Neural progenitor cell (in vitro differentiated cells): ENCODE measurements at places on chromosomes 1 and 21. TPM values are rescaled to one million over a fixed set of nuclear protein-coding genes. Genes with fewer than 3 reads are reported as not detected.

The BGLAP gene
- 0.22 and 0.40 TPM in 2 replicates for total RNA-seq

DNA sequence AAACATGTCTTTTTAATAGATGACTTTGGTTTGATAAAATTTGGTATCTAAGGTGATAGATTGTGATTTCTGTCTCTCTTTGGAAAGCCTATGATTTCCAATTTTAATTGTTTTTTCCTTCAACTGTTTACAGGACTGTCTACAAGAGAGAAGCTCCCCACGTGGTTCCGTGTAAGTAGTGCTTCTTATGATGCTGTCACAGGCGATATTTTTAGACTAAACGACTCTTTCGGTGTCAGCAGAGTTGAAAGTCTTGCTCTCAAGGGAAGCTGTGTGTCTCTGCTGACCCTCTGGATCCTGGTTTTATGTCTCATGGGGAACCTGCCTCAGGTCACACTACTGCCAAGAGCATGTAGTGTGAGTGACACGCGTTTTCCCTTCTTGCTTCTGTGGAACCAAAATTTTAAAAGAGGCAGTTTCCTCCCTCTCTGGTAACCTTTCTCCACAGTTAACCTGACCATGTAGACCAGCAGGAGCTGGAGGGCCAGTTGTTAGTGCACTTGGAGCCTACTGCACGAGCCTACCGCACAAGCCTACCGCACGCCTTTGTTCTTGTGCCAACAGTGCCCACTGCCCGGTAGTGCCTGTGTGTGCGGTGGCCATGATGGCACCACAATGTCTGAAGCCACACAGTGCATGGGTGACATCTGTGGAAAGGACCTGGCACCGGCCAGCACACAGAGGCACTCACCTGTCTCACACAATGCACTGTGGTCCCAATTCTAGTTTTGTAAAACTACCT is 91.9 kb downstream of the PCBP3 start:
- DNase-seq: no peak

- no peak for DNase-seq
Measured at GRCh38 chr1:113153116-113153803, 80.3 kb downstream of the LRIG2 start.

GRCh38 chr1:84166797-84167196 is 22.7 kb downstream of the PRKACB start:
- DNase-seq: no peak

The CASQ1 gene
- 0.50 TPM in 1 of 2 replicates, not detected in the other for total RNA-seq

DNA sequence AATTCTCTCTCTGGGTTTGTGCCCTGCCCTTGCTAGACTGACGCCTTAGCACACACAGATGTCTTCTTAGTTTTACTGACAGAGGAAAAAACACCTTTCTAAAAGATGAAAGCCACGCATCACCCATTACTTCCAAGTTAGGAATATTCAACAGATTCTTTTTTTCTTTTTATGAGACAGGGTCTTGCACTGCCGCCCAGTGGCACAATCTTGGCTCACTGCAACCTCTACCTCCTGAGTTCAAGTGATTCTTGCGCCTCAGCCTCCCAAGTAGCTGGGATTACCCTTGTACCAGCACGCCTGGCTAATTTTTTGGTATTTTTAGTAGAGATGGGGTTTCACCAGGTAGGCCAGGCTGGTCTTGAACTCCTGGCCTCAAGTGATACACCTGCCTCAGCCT is 169.2 kb downstream of the APP start:
- no peak for DNase-seq

The CD160 gene
- not detected in 2 replicates for total RNA-seq

- DNase-seq: no peak
Measured at GRCh38 chr1:16906873-16907272, 11.1 kb downstream of the RNU1-2 start.

The CFAP45 gene
- not detected in 2 replicates for total RNA-seq

DNA sequence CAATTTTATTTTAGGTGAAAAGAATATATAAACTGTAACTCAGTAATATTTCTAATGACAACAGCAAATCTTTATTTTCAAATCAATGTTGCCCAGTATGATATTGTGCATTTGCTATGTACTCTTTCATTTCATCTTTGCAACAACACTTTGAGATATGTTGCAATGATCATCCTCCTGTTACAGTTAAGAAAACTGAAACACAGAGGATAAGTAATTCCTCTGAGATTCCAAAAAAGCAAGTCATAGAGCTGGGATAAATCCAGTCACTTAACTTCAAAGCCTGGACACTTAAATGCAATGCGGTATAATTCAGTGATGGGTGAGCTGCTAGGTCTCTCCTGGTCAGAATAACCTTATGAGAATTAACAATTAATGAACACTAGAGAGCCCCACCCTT is 48.6 kb upstream of the EXO1 start:
- DNase-seq: no peak

The LDLRAD1 gene
- total RNA-seq: not detected in 2 replicates

The TSPAN2 gene
- total RNA-seq: 19.0 and 19.7 TPM in 2 replicates

The DCLRE1B gene
- total RNA-seq: 8.0 and 11.9 TPM in 2 replicates

The CCDC185 gene
- not detected in 2 replicates for total RNA-seq

The CCDC30 gene
- total RNA-seq: 2.0 and 2.8 TPM in 2 replicates

The CENPL gene
- 33.4 and 37.7 TPM in 2 replicates for total RNA-seq

The GFI1 gene
- 0.12 TPM in 1 of 2 replicates, not detected in the other for total RNA-seq

The GBP6 gene
- total RNA-seq: not detected in 2 replicates

DNA sequence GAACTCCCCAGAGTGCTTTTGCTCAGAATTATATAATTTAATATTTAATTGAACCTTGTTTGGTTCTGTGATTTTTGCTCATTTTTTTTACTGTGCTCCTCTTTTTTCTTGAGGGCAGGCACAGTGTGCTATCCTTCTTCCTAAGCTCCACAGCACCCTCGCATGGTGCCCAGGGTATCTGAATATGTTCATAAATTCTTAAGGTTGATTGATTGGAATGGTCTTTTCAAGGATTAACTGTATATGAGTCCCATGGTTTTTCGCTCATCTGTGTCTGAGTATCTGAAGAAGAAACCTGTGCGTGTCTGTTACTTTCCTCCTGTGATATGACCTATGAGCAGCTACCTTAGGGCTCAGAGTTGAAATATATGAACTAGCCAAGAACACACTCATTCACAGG is 393.7 kb downstream of the HLX start:
- DNase-seq: no peak

GRCh38 chr1:15760520-15761211 is 2.1 kb downstream of the FBLIM1 start:
- peak; percentile 43 for DNase-seq

DNA sequence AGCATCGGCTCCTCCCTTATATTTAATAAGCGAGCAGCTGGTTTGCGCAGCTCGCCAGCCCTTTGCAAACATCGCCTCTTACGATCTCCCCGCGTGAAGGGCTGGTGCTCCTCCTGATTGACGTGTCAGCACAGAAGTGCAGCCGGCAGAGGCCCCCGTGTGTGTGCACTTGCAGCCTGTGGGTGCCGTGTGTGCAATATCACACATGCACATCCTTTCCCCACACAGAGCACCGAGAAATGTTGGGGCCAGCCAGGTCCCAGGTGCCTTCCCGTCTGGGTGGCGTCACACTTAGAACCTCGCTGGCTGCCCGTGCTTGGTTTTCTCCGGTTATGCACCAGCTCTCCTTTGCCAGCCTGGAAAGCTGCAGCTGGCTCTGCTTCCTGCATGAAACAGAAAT is 126.6 kb upstream of the AJAP1 start:
- no peak for DNase-seq

The CD1D gene
- total RNA-seq: 0.77 TPM in 1 of 2 replicates, not detected in the other

DNA sequence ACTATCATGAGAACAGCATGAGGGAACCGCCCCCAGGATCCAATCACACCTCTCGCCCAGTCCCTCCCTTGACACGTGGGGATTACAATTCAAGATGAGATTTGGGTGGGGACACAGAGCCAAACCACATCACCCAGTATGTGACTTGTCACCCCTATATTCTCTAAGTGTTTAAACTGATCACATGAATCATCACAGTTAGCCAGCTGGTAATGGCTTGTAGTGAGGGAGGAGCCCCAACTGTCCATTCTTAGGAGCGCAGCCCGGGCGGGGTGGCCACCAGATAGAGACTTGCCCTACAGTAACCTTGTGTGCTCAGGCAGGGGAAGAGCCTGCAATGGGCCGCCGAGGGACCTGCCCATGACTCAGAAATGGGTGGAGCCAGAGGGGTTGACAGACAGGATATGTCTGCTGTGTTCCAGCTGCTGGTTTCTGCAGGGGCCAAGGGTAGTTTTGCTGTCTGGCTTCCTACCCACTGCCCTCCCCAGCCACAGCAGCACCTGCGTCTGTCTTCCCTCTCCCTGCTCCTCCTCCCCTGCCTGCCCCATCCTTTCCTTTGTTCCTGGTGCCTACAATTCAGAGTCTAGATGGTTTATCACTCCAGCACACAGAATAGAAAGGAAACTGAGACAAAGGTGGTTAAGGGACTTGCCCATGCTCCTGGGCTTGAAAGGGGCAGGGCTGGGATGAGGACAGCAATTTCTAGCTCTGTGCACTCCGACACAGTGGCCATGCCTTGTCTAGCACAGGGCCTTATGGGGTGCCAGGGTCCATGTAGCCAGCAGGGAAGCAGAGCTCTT is 9.2 kb downstream of the ABCG1 start:
- DNase-seq: peak; percentile 29

The PCNX2 gene
- 26.2 and 30.8 TPM in 2 replicates for total RNA-seq

GRCh38 chr1:29444782-29445729 is 208.7 kb downstream of the PTPRU start:
- DNase-seq: no peak

DNA sequence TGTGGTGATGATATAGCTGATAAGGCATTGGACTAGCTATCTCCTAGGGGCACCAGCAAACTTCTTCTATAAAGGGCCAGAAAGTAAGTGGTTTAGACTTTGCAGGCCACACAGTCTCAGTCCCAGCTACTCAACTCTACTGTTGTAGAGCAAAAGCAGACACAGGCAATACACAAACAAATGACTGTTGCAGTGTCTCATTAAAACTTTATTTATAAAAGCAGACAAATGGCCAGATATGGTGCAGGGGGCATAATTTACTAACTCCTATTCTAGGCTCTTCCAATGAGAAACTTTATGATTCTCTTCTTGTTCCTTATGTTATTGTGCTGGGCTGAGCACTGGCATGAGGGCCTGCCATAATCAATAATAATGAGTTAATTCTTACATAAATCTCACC is 176.8 kb upstream of the POU3F1 start:
- DNase-seq: no peak

DNA sequence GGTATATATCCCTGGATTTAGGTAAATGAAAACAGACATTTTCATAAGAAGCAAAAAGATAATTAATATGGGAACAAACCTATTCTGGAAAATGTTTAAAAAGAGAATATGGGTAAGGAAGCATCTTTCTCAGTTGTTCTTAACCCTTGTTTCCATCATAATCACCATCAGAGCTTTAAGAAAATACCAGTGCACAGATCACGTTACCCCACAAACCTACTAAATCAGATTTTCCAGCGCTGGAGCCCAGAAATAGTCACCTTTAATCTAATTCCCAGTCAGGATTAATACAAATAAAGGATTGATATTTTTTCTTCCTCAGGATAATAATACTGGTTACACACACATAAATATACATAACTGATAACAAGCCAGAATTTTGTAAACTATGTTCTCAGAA is 44.6 kb downstream of the PTPRC start:
- no peak for DNase-seq

The MYOG gene
- not detected in 2 replicates for total RNA-seq

The OLFML2B gene
- 1.3 and 3.0 TPM in 2 replicates for total RNA-seq

DNA sequence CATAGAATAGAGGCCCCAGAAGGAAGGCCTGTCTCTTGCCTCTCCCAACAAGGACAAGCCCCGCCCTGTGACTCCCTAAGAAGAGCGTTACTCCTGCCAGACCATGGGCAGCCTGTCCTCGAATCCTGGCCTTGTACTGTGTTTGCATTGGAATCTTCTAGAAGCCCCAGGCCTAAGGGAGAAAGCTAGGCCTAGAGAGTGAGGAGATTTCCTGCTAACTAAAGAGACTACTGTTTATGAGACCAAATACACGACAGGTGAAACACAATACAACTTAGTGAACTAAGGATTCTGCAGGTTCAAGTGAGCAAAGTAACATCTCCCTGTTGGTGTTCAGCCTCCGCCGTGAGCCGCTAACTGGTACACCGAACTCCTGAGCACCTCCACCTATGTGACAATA is 62.7 kb downstream of the SYF2 start:
- DNase-seq: no peak

GRCh38 chr1:178530037-178530402 is 17.1 kb downstream of the TEX35 start:
- no peak for DNase-seq

DNA sequence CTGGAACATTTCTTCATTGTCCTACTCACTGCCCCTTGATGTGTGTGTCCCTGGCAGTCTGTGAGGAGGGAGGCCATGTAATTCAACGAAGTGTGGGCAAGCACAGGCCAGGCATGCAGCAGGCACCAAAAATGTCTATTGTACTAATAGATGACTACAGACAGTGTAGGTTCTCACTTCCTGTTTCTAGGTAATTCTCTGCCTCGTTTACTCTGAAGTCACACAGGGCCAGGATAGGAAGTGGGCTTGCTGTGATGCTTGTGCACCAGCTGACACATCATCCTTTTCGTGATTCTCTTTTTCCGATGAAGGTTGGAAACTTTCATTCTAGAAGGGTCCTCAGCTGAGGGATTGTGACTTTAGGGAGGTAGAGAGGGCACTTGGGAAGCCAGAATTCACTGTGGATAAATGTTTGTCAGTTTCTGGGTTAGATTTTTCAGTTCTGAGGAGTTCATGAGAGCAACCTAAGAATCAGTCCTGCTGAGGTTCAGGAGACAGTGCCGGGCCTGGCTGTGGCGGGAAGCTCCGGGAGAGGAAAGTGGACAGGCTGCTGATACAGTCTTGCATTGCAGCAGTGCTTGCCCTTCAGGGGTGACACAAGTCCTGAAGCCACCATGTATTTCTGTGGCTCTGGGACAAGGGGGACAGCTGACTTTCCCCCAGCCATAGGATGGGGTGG is 4.3 kb upstream of the CSF1 start:
- DNase-seq: no peak

DNA sequence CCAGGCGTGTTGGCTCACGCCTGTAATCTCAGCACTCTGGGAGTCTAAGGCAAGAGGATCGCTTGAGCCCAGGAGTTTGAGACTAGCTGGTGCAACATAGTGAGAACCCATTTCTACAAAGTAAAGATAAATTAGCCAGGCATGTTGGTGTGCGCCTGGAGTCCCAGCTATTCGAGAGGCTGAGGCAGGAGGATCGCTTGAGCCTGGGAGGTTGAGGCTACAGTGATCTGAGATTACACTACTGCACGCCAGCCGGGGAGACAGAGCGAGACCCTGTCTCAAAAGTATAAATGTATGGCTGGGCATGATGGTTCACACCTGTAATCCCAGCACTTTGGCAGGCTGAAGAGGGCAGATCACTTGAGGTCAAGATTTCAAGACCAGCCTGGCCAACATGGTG is 51.5 kb upstream of the LBR start:
- DNase-seq: no peak

- DNase-seq: no peak
Measured at GRCh38 chr1:89800022-89800655, 20.7 kb upstream of the LRRC8D start.
